ENCODE measurements at places on chromosomes 13 and 19. TPM values are rescaled to one million over a fixed set of nuclear protein-coding genes. Genes with fewer than 3 reads are reported as not detected.

The CDX2 gene
- not detected for total RNA-seq

The CRB3 gene
- total RNA-seq, result not detected

The CPAMD8 gene
- 2.2 TPM for total RNA-seq

The NBEA gene
- 4.4 TPM for total RNA-seq

The APLP1 gene
- 9.0 TPM for total RNA-seq

The FCER2 gene
- total RNA-seq, result not detected

The STOML3 gene
- total RNA-seq, result not detected

The COX7A1 gene
- 26.8 TPM for total RNA-seq

The PNMA8A gene
- 0.16 TPM for total RNA-seq

GRCh38 chr19:55253842-55254624 is 4.8 kb downstream of the PPP6R1 start:
- peak; percentile 25 for DNase-seq

DNA sequence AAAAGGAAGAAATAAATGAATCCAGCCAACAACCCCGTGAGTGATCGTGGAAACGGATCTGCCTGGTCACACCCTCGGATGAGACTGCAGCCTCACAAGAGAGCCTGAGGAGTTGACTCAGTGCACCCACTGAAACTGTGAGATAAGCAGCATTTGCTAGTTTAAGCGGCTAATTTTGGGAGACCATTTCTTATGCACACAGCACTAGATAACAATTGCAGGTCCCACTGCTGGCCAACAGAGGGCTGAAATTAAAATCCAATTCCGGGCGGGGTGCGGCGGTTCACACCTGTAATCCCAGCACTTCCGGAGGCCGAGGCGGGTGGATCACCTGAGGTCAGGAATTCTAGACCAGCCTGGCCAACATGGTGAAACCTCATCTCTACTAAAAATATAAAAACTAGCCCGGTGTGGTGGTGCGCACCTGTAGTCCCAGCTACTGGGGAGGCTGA is 3.6 kb downstream of the UQCR11 start:
- no peak for DNase-seq

- no peak for DNase-seq
These were observed 73.9 kb upstream of the GPR183 start for GRCh38 chr13:99380921-99381645.

- no peak for DNase-seq
These were observed 31.2 kb upstream of the ZNF536 start for GRCh38 chr19:30340771-30341561.

GRCh38 chr13:102793611-102794355 is 5.0 kb downstream of the POGLUT2 start:
- no peak for DNase-seq

DNA sequence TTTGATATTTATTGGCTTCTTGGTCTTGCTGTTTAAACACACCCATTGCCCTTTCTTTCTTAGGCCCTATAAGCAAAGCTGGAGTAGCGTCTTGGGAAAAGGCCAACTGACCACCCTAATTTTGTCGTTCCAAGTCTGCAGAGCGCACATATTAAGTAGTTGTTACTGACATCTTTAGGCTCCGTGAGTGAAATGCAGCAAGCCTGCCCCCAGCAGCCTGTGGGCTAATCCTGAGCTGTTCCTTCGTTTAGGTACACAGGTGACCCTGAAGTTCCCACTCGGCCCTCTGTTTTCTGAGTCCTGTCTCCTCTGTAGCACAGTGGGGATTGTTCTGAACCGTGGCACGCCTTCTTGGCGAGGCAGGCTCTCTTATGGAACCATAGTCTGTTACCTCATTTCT is 170.5 kb downstream of the STK24 start:
- no peak for DNase-seq

DNA sequence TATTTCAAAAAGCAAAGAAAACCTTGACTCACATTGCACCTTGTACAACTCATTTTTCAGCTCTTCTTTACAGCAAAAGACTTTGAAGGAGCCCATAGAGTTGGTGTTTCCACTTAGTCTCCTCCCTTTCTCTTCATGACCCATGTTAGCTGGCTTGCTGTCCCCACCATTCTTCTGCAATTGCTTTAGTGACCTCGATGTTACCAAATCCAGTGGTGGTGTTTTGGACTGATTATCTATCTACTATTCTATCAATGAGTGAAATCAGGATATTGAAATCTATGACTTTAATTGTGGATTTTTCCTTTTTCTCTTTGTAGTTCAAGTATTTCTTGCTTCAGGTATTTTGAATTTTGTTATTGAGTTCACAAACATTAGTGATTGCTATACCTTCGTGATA is 197.3 kb downstream of the GPC5 start:
- DNase-seq, result no peak

DNA sequence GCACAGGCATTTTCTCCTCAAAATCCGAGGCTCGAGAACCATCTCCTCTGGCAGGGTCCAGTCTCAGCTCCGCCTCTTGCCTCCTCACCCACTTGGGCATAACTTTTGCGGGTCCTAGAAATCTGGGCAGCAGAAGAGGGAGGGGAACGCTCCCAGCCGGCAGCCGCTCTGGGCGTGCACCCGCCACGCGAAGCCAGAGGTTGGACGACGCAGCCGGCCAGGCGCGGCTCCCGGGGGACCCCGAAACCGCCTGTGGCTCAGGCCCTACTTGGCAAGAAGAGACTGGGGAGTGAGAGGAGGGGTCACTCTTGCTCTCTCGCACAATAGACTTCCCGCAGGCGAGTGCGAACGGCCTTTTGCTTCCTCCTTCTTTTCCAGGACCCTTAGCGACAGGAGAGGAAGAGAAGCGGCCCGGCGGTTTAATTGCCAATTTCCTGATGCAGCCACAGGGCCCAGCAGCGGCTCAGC is 6.0 kb upstream of the SOX1 start:
- no peak for DNase-seq

DNA sequence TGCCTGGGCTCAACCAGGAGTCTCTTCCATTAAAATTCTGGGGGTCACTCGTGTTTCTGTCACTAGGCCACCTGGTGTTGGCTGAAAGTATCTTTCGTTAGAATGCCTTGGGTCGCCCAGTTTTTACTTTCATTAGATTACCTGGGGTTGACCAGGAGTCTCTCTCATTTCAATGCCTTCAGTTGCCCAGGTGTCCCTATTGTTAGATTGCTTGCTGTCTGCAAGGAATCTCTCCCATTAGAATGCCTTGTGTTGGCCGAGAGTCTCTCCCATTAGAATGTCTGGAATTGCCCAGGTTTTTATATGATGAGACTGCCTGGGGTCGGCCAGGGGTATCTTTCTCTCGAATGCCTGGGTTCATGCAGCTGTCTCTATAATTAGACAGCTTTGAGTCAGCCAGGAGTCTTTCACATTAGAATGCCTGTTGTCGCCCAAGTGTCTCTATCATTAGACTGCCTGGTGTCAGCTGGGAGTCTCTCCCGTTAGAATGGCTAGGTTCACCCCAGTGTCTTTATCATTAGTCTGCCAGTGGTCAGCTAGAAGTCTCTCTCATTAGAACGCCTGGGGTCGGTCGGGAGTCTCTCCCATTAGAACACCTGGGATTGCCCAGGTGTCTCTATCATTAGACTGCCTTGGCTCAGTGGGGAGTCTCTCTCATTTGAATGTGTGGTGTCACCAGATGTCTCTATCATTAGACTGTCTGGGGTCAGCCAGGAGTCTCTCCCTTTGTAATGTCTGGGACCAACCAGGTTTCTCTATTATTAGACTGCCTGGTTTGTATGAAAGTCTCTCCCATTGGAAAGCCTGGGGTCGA is 1446.8 kb downstream of the UQCRFS1 start:
- no peak for DNase-seq

DNA sequence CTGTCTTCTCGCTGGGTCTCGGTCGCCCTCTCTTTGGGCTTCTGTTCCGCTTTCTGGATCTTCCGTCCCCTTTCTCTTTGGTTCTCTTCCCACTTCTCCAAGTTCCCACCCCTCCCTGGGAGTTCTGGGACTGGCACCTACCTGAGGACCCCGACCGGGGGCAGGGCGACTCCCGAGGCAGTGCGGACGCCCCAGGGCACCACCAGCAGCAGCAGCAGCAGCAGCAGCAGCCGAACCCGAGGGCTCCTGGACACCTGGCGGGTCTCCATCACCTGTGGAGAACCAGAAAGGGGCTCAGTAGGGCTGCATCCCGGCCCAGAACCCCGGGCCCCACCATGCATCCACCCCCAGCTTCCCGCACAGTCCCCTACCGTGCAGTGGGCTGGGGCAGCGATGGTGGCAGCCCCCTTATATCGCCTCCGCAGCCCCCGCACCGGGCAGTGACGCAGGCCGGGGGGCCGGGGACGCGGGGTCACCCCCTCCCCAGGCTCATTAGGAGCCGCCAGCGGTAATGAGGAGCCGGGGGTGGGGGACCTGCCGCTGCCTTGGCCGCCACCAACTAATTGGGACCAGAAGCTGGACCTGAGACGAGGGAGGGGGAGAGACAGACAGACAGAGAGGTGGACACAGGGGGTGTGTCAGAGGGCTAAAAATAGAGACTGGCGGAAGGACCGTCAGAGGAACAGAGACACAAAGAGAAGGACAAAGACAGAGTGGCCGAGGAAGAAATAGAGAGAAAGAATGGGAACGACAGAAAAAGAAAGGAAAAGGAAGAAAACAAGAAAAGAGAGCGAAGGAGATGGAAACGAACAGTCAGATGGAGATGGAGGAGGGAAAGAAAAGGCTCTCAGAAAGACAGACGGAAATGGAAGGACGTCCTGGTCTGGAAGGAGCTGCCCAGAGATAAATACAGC is at the start of gene PTH2:
PTH2 (minus strand) TSS at position 371 of the 914 bp plus-strand sequence; CDS start at position 269, 102 bp downstream.
- DNase-seq, result no peak

GRCh38 chr19:13942023-13942684 is 3.9 kb upstream of the PODNL1 start:
- DNase-seq, result peak; percentile 13

DNA sequence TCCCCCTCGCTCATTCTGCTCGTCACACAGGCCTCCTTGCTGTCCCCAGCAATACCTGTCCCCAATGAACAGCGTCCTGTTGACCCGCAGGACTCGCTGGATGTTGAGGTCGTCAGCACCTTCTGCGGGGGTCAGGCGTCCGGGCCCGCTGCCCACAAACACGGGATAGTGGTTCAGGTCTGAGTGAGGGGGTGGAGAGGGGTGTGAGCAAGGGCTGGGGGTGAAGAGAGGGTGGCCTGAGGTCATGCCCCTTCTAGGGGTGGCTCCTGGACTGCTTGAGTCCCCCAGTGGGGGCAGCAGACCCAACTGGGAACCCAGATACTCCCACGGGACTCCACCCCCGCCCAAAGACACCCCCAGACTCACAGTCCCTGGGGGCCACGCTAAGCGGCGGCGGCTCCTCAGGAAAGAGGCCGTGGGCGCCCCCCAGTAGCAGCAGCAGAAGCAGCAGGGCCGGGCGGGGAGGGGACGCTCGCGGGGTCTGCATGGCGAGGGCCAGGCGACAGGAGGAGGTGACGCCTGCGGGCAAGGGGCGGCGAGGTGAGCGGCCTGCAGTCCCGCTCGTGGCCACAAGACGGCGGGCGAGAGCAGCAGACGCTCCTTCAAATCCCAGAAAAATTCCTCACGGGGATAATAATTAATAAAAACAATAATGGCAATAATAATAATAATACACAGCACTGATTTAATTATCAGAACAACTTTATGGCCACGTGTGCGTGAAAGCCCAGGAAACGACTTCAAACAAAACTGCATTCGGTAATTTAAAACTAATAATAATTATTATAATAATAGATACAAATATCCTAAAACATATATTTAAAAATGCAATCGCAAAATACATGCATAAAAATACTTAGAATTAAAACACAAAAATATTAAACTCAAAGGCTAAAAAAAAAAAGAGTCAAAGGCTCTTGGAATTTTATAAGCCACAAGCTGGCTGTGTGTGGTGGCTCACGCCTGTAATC is 1.2 kb downstream of the SEMA6B start:
- DNase-seq, result peak; percentile 61

GRCh38 chr13:97200081-97200942 is 21.8 kb upstream of the MBNL2 start:
- DNase-seq, result no peak

- no peak for DNase-seq
These were observed 10.8 kb downstream of the PLPPR3 start for GRCh38 chr19:810883-811489.

- DNase-seq, result no peak
These were observed 263.7 kb downstream of the TEX29 start for GRCh38 chr13:111584101-111584672.

Data from endothelial cell of umbilical vein (primary cell).